Hematopoietic multipotent progenitor cell treated with erythropoietin and hydrocortisone succinate and interleukin-3 and kit ligand, for 8 days (in vitro differentiated cells): ENCODE measurements at places on chromosomes 1 and 21.

GRCh38 chr1:89553157-89553556, 28.5 kb downstream of the LRRC8B start:
- no peak for DNase-seq

DNA sequence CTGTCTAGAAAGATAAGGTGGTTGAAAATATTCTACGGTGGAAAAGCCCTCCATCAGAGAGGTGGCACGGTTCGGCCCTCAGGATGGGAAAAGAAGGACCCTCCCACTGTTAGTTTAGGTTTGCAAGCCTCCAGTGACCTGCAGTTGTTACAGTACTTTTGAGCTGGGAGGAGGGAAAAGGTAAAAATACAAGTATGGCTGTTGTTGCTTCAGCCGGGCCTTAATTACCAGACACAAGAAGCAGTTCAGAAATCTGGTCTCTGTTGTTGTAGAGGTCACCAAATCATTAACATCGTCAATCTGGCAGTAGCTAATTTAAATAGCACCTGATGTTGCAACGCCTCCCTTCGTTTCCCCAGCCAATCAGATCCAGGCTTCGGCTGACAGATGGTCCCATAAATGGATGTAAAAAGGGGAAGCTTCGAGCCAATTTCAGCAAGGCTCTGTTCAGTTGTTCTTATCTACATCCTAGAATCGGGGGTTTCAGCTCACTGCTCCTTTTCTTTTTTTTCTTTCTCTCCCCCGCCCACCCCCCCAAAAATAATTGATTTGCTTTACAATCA, at the start of gene ELAVL4:
TSS of gene ELAVL4 (plus strand) at position 424 of the 563 bp plus-strand sequence. CDS start 270 bp downstream, outside the sequence.
- no peak for DNase-seq

- DNase-seq, result no peak
These were observed 29.4 kb downstream of the JAK1 start for GRCh38 chr1:64936956-64937355.

GRCh38 chr21:45507888-45508508, 34.2 kb downstream of the SLC19A1 start:
- DNase-seq, result no peak

DNA sequence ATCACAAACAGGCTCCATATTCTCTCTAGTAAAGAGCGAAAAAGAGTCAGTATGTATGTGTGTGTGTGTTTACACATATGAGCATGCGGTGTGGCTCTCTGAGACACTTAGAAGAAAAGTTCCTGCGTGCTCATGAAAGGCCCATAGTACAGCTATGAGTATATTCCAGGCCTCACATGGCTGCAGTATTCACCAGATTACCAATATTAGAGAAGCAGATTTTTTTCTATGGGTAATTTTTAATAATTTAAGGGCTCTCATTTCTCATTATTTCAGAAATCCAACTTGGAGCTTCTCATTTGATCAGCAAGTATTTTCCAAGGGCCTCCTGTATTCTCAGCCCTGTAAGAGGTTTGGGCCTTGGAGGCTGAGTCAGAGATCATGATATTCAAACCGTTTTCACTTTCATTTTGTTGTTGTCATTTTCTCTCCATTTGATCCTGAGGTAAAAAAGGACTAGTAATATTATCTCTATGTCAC, 232.9 kb upstream of the SGIP1 start:
- DNase-seq, result peak; percentile 59

- DNase-seq, result no peak
These were observed 6.4 kb downstream of the MYOM3 start for GRCh38 chr1:24105368-24106160.

DNA sequence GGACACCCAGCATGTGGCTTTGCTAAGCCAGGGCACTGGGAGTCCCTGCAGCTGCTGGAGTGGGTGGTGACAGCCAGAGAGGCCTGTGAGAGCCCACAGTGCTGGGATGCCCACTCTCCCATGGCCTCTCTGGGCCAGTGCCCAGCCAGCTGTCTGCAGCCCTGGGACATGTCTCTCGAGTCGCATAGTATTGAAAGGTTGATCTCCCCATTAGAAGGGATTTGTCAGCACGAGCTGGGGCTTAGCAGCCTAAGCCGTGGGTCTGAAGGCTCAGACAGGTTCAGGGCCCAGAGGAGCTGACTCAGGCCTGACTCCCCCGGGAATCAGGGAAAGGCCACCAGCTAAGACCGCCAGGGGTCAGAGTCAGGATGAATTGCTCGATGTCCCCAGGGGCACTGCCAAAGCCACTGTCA, 53.5 kb downstream of the FOXD2 start:
- DNase-seq, result no peak

DNA sequence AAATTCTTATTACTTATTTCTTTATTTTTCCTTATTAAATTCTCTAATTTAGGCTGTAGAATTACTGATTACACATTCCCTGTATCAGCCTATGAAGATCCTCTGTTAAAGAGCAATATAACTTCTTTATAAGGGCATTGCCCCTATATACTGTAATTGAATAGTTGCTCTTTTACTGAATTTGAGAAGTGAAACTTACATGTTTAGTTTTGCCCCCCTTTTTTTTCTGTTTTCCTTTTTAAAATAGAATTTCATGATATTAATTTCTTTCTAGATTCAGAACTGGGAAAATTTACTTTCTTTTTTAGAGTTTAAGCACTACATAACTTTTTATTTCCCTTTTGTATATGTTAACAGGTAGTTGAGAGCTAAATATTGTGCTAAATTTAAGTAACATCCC, 29.5 kb upstream of the PGM1 start:
- DNase-seq, result no peak

- no peak for DNase-seq
These were observed 404.0 kb upstream of the KAZN start for GRCh38 chr1:14194511-14194910.

DNA sequence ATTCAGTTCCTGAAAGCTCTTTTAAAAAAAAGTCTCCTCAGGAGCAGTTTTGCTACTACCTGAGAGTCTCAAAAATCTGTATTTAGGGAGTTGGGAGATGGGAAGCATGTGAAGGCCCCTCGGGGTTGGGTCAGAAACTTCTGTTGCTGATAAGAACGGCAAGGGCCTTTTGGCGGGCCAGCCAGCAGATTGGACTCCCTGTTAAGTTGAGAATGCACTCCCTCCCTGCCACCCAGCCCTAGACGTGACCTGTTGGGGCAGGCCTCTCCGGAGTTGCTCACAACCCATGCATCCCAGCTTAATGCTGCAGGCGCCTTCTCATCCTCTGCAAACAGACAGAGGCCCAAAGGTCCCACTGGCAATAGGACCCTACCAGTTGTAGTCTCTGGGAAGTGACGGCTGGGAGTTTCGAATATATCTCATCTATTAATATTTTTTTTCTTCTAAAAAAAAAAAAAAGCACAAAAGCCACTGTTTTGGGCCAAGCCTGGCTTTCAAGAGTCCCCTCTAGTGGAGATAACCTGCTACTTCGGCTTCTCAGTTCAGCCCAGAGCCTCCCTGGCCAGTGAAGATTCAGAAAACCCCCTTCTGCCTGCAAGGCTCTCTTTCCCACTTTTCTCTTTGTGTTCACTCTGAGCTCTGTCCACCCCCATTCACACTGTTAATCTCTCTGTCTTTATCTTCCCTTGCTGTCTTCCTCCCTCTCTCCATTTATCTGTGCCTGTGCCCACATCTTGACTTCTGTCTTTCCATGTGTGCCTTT, 5.3 kb downstream of the PLXNA2 start:
- peak; percentile 56 for DNase-seq

GRCh38 chr1:210248341-210248740, 15.7 kb downstream of the SERTAD4 start:
- no peak for DNase-seq

DNA sequence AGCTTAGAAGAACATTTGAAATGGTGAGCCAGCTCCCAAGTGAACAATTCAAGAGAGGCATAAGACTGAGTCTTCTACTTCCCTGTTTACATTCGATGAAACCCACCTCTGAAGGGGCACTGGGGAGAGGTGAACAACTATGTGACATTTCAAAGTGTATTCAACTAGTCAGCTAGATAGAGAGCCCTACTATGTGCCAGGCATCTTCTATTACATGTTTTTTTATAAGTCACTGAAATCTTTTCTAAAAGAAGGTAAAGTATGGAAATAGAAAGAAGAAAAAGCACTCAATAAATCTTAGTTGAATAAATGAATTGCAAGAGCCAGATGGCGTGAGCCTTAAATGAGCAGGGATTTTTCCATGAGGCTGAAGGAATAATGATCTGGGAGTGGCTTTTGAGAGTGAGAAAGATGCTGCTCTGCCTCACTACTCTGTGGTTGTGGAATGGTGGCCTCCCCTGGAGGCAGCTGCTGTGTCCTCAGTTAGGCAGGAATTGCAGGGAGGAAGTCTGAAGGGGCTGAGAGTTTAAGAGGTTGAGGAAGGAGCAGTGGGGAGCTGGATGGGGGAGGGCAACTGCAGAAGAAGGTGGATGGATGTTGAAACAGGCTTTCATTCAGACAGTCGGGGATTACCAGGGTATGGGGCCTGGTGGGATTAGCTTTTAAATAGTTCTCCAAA, 10.4 kb upstream of the PTPRF start:
- no peak for DNase-seq

DNA sequence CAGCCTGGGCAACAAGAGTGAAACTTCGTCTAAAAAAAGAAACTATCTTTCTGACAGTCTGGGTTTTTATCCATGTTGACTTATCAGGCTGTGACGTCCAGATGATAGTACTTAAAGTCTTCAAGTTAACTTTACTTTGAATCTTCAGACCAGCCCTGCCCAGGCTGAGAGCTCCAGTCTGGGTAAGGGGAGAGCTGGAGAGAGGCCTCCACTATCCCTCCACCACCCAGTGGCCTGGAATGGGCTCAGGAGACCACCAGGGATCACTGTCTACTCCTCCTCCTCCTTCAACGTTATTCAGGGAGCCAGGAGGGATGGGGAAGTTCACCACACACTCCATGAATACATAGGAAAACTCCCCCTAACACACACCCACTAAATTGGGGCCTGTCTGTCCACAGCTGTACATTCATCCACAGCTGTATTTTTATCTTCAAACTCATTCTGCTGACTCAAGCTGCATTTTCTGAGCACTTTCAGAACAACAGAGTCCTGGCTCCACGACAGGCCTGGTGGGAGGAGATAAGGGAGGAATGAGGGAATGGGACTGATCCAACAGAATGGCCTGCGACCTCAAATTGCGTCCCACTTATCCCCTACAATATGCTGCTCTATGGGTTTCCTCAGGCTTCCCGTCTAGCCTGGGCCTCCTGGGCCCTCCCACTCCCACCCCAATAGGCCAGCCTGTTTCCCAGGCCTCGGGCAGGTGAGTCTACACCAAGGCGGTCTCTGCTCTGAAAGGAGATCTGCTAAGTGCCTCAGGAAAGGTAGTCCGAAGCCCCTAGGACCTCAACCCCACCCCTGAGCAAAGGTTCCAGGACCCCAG, 1.8 kb downstream of the SLC45A3 start:
- DNase-seq, result peak; percentile 96

DNA sequence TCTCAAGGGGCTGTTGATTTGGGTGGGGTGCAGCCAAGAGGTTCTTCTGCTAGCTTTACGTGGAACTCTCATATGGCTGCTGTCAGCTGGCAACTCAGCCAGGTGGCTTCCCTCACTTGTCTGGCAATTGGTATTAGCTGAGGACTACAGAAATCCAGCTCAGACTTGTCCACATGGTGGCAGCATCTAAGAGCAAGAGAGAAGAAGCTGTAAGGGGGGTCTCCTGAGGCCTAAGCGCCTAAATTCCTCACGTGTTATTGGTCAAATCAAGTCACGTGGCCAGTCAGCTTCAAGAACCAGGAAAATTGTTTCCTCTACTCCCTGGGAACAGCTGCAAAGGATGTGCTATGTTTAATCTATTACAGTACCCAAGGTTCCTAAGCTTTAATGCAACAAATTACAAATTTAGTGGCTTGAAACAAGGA, 4.2 kb upstream of the DYRK3 start:
- peak; percentile 88 for DNase-seq

- no peak for DNase-seq
These were observed 9.5 kb downstream of the CDC73 start for GRCh38 chr1:193131266-193131860.

- DNase-seq, result no peak
These were observed 2.5 kb downstream of the FTCD start for GRCh38 chr21:46152927-46153246.

GRCh38 chr1:18157352-18157751, 49.8 kb downstream of the IGSF21 start:
- no peak for DNase-seq

- peak; percentile 58 for DNase-seq
These were observed 5.1 kb upstream of the SSR2 start for GRCh38 chr1:156025876-156026275.

- DNase-seq, result no peak
These were observed 9.9 kb downstream of the CFAP410 start for GRCh38 chr21:44329086-44329889.

GRCh38 chr1:81876901-81877733, 76.4 kb downstream of the ADGRL2 start:
- no peak for DNase-seq

DNA sequence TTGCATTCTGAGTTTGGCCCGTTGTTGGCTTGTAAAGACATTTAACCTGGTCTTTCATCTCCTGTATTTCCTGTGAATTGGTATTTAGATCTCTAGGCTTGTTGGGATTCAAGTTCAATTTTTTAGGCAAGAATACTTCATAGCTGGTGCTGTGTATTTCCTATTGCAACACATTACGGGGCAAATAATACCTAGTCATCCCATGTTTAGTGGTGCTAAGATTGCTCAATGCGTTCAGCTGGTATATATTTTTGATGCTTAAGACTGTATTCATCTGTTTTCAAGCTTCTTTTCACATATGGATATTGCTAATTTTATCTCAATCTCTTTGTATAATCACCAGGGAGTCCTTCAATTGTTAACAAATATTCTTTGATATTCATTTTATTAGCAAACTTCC, 87.5 kb upstream of the ZBTB18 start:
- DNase-seq, result no peak

- DNase-seq, result no peak
These were observed 279.1 kb downstream of the DNM3 start for GRCh38 chr1:172120381-172120780.

DNA sequence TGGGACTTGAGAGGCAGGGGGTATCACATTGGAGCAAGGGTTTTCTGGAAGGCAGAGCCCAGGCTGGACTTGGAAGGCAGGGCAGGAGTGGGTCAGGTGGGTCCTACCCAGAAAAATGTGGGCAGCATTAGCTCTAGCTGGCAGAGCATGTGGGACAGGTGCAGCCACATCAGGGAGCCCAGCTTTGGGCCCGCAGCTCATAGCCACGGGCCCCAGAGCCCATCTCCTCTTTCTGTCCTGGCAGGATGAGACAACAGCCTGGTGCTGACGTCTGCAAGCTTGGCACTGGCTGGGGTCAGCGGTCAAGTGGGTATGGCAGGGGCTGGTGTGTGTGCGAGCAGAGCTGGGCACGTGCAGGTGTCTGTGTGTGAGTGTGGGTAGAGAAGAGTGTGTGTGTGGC, 154.7 kb downstream of the GRIK3 start:
- no peak for DNase-seq

GRCh38 chr1:45846931-45847330, 43.5 kb downstream of the MAST2 start:
- no peak for DNase-seq

- no peak for DNase-seq
These were observed 116.8 kb downstream of the RABGAP1L start for GRCh38 chr1:174276087-174276486.

- no peak for DNase-seq
These were observed 41.8 kb downstream of the CHRM3 start for GRCh38 chr1:239428120-239428710.
